ENCODE measurements at places on chromosomes 2 and 18.

- no peak for DNase-seq
These were observed 81.7 kb downstream of the ARHGEF4 start for GRCh38 chr2:130918393-130918792.

GRCh38 chr2:111118481-111118980 is 2.2 kb upstream of the BCL2L11 start:
- no peak for DNase-seq

- no peak for DNase-seq
These were observed 4.6 kb downstream of the SP140 start for GRCh38 chr2:230230087-230230486.

- no peak for DNase-seq
These were observed 147.2 kb downstream of the ASB1 start for GRCh38 chr2:238573916-238574315.

- DNase-seq = no peak
These were observed 157.9 kb downstream of the LRRC30 start for GRCh38 chr18:7388741-7389140.

GRCh38 chr2:45299361-45299760 is 290.1 kb upstream of the SIX2 start:
- DNase-seq = no peak

DNA sequence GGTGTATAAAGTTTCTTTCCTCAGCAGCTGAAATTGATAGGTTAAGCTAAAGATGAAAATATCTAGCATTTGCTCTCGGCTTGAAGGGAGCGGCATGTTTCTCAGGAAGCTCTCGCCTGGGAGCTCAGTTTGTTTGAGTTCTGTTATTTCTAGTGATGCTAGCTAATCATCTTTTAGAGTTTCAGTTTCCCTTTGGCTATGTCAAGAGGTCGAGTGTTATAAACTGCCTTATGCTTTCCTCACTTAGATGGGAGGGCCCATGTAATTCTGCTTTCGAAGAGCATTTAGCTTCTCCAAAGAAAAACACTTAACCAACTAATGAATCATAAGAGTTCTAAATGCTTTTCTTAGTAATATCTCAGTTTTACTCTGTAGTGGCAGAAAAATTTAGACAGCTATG is 33.6 kb downstream of the PLCL1 start:
- no peak for DNase-seq

DNA sequence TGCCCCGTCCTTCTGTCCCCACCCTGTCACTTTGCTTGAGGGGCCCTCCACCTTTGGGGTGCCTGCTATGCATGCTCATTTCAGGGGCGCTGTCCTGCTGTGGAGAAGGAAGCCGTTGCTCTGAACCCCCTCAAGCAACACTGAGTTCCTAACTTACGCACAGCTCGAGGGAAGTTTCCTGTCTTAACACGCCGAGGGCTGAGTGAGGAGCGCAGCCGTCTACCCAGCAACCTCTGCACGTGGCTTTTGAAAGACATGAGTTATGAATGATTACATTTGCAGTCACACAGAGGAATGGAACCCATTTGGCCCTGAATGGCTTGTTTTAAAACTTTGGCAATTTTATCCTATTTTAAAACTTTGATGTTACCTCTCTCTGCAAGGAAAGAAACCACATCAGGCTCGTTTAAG is 14.0 kb downstream of the RAMP1 start:
- DNase-seq = no peak

DNA sequence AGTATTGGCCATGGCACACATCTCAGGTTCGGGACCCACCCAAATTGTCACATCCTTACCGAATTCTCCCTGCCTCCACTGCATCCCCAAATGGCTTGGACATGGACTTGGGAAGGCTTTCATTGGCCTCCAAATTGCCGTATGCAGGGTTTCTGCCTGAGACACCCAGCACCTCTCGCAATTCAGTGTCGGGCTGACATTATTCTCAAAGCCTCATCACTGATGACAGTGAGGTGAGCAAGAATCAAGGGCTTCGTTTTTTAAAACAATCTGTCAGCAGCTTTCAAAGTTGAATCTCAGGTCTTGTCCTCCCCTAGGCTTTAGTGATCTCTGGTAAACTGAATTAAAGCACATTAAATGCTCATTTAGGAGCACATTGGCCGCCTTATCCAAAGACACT is 29.5 kb upstream of the TGFA start:
- no peak for DNase-seq

GRCh38 chr2:216195565-216196029 is 86.4 kb downstream of the XRCC5 start:
- DNase-seq = no peak

GRCh38 chr2:224847381-224847780 is 131.2 kb upstream of the CCDC195 start:
- DNase-seq = no peak

GRCh38 chr2:143909577-143910353 is 610.2 kb downstream of the ZEB2 start:
- DNase-seq = no peak

GRCh38 chr2:30184035-30184434 is 37.2 kb downstream of the YPEL5 start:
- DNase-seq = no peak

- DNase-seq = no peak
These were observed 141.5 kb downstream of the FAM210A start for GRCh38 chr18:13584825-13585224.

GRCh38 chr2:157698430-157698829 is 69.8 kb upstream of the ACVR1C start:
- no peak for DNase-seq

GRCh38 chr2:190755772-190756415 is 107.0 kb downstream of the NAB1 start:
- DNase-seq = no peak

- no peak for DNase-seq
These were observed 16.9 kb downstream of the ACSL3 start for GRCh38 chr2:222877556-222878300.

DNA sequence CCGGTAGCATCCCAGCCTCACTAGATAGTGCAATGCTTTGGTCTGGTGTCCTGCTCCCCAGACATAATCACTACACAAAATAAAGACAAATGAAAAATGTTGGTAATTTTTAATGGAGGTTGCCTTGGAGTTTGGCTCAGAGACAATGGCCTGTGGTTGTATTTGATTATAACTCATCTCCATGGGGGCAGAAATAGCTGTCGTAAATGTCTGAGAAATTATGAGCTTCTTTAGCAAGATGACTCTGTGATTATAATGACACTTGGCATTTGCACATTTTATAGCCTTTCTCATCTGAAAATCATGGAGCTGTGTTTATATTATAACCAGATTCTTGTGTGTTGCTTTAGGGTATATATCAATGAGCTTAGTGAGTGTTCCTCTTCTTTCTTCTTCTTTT is 1779.7 kb upstream of the CELF4 start:
- no peak for DNase-seq

GRCh38 chr2:45169339-45170190 is 160.3 kb upstream of the SIX2 start:
- no peak for DNase-seq

DNA sequence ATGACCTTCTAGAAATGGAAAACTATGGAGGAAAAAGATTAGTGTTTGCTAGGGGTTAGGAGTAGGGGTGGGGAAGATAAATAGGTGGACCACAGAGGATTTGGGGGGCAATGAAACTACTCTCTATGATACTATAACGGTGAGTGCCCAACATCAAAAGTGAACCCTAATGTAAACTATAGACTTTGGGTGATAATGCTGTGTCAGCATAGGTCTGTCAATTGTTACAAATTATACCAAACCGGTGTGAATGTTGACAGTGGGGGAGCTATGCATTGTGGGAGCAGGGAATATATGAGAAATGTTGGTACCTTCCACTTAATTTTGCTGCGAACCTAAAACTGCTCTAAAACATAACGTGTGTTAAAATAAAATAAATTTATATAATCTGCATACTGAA is 180.3 kb downstream of the ALK start:
- DNase-seq = no peak

GRCh38 chr2:69054431-69054830 is 41.5 kb downstream of the ANTXR1 start:
- no peak for DNase-seq

- no peak for DNase-seq
These were observed 3.7 kb downstream of the ADNP2 start for GRCh38 chr18:80112624-80113248.

DNA sequence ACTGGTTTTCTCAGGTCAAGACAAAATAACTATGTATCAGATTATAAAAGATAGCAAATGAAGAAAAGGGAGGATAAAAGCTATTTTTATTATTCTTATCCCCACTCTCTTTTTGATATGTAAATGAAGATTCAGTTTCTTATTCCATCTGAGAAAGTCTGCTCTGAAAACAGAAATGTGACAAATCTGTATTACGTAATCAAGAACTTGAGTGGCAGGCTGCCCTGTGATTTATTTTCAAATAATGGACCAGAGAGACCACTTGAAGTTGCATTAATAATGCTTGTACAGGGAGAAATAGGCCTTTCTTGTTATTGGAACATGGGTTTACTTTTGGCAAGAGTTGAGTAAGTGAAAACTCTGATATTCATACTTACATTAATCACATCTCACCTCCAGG is 727.4 kb downstream of the DPP10 start:
- DNase-seq = no peak

DNA sequence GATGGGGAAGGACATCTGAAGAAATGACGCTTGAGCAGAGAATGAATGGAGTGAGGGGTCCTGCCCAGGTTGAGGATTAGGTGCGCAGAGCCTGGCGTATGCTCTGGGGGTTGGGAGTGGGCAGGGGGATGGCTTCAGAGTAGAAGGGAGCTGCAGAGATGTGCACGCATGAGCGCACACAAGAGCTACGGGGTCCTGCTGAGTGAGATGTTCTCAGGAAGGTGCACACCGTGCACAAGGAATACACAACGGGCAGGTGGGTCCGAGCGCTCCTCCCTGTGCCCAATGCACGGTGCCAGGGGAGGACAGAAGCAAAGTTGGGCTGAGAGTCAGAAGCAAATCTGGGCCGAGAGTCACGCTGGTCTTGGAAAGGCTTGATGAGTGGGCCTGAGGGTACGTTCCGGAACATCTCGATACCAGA is 25.5 kb downstream of the TWIST2 start:
- no peak for DNase-seq

DNA sequence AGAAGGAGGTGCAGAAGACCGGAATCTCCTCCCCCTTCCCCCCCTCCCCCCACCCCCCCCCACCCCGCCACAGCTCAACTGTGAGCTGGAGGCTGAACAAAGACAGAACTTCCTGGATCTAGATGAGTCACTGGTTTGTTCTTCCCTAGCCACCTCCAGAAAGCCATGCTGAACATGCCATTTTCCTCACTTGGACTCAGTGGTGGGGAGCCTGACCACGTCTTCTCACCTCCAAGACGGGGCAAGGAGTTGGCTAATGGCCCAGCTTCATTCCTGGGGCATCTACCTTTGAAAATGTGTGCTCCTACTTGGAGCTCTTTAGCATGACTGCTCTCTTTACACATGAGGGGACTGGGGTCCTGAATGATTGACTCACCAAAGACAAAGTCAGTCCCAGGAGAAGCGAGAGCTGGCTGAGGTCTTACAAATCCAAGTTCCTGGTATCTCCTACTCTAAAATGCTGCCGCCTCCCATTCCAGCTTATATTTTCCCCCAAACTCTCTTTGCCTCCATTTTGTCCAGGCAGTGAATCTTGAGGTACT is 22.6 kb upstream of the FZD5 start:
- DNase-seq = no peak

DNA sequence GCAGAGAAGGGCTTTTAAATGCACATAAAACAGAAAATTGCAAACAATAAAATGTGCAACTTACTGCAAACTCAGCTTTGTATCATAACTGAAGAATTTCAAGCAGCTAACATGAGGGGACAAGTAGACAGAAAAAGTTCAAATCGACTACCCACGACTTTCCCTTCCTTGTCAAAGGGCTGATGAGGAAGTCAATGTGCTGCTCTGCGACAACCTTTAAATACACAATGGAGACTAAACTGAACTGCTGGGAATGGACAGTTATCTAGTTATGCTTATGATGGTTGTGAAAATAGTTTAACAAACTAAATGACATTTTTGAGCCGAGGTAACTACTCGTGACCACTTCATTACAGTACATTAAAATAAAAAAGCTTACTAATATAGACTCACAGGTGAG is 84.1 kb downstream of the INO80D start:
- DNase-seq = no peak

GRCh38 chr2:33131749-33132148 is 185.0 kb downstream of the LTBP1 start:
- no peak for DNase-seq

- no peak for DNase-seq
These were observed 61.7 kb downstream of the CTIF start for GRCh38 chr18:48600456-48601090.

GRCh38 chr2:238389988-238390589 is 36.6 kb upstream of the ASB1 start:
- DNase-seq = no peak

DNA sequence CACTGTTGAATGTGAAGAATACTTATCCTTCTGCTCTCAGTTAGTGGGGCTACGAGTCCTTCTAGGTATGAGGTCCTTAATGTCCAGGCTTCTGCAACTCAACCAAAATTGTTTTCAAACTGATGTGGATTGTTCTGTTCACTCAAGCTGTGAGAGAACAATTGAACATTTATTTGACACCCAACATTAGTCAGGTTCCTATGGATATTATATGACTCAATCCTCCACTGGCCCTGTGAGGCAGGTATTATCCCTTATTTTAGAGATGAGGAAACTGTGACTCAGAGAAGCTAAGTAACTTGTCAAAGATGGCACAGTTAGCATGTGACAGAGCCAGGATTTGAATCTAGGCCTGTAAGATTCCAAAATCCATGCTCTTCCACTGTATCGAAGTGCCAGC is 1.2 kb upstream of the LYG2 start:
- DNase-seq = no peak

DNA sequence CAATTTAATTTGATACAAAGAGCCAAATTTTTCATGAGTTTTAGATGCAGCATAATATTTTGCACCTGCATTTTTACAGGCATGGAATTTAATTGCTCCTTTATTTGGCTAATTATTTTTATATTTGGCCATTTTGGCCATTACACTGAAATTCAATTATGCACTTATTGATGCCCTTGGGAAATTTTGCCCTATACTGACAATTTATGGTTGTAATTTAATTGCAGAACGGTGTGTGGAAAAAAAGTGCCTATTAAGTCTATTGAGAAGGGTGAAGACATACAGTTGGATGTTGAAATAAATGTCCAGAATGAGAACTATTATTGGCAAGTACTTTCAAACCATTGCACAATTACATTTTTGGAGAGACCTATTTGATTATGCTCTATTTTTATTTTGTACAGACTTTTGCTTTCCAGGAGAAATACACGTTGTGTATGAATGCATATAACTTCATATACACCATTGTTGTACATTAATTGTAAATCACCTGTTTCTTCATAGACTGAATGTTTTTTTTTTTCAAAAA is 1319.3 kb upstream of the CDH2 start:
- no peak for DNase-seq
